ENCODE measurements at places on chromosomes 4 and X.

DNA sequence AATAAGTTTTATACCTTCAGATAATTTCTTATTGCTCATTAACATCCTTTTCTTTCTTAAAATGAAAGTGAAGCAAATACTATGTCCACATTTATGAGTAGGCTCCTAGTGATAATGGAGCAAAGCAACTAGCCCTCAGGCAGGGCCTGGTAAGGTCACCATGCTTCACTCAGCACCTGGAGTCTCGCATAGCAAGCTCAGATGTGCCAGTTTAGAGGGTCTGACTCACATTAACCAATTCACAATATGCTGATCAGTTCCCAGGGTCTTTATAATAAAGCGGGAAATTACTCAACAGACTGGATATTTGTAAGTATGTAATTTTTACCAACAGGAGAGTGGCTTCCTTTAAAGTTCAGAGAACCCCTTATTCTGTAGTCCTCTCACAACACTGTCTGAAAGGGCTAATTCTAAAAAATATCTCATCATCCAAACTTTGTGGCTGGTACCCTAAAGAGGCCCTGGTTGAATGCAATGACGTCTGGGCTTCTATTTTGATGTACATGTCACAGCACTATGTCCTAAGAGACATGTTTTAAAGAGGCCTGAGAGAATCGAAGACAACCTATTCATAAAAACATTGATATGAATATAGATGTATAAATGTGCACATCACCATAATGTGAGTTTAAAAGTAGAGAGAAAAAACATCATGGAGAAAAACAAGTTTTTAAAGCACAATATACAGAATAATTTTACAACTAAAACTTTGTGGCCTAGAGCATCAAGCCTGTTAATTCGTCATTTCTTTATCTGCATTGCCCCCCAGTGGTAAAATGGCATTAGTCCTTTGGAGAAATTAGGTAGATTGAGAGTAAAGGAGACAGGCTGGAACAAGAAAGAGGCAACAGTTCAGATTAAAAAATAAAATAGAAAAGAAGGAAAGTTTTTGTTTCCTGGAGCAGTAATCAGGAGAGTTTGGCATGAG, 44.3 kb downstream of the IL21 start:
- DNase-seq, result no peak

- no peak for DNase-seq
These were observed 166.0 kb downstream of the FBXW7 start for GRCh38 chr4:152369902-152370295.

DNA sequence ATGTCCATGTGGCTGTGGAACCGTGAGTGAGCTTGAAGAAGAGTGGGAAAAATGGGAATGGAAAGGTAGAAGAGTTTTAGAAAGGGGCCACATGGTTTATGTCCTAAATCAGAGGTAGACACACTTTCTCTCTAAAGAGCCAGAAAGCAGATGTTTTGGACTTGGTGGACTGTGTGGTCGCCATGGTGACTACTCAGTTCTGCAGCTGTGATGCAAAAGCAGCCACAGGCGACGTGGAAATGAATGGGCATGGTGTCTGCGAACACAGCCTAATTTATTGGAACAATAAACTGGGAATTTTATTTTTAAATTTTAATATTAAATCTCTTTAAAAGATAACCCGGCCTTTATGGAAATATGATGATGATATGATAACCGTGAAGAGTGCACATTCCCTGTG, 386.0 kb upstream of the FAT1 start:
- DNase-seq, result no peak

- DNase-seq, result peak; percentile 27
These were observed 81.0 kb downstream of the ADGRA3 start for GRCh38 chr4:22434895-22435294.

DNA sequence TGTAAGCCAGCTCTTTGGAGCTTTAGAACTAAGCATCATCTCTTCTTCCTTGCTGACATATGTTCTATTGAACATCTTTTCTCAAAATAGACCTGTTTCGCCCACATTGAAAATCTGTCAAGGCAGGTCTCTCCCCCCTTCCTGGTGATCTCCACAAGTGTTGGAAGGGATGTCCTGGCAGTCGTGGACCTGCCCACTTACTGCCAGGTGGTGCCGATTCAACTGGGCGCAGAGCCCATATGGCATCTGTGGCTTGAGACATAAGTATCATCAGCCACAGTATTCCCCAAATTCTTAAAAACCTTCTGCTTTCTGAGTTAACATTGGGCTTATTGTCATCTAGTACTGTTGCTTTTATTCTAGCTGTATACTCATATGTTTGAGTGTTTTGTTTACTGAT, 969.3 kb upstream of the FTHL17 start:
- no peak for DNase-seq

GRCh38 chr4:53527326-53527725, 64.0 kb downstream of the LNX1 start:
- DNase-seq, result no peak

- DNase-seq, result no peak
These were observed 3.9 kb upstream of the SPOCK3 start for GRCh38 chr4:167238226-167238625.

DNA sequence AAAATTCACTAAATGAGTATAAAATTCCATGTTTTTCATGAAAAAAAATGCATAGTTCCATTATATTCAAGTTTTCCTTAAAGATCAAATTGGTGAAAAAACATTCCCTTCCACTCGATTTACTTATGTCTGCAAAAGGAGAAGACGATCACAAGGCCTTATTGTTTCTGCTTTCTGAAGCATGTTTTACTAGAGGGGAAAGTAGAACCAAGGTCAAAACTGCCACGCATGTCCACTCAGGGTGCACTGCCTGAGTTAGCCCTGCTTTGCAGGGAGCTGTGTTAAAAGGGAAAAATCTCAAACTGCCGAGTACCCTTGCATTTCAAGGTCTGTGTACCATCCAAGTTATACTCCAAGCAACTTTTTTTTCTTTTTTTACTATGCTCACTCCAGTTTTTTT, 57.2 kb downstream of the TRAPPC11 start:
- no peak for DNase-seq

DNA sequence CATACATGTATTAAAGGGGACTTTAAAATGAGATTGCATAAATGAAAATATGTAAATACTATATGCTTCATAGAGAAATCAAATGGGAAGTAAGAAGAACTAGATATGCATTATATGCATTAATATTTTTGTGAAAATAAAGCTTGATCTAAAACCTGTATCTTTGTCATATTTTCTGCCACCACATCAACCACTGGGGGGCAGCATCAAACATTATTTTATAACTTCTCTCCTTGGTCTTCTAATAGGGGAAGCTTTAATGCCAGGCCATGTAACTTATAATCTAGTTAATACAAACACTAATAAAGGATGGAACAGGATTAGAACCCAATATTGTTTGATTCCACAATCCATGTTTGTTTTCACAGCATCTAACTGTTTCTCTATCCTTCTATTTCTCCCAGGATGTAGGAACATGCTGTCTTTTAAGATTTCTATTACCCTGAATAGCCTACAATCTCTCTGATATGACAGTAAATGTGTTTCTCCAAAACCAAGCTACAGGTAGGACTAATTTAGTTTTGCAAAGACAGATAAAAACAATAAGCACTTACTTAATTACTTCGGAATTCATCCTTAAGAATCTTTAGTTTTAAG, 10.0 kb downstream of the QRFPR start:
- peak; percentile 66 for DNase-seq

DNA sequence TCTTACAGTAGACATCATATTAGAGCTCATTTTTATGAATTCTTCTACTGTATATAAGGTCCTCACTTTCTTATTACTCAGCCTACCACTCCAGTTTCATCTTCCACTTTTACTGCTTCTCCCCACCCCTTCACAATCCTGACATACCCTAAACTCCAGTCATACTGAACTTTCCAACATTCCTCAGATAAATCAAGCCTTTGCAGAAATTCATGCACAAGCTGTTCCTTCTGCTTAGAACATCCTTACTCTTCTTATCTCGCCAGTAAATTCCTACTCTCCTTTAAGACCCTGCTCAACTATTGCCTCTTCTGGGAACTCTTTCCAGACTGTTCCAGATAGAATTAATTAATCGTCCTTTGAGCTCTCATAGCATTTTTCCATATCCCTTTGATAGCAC, 24.8 kb downstream of the RTL9 start:
- no peak for DNase-seq

DNA sequence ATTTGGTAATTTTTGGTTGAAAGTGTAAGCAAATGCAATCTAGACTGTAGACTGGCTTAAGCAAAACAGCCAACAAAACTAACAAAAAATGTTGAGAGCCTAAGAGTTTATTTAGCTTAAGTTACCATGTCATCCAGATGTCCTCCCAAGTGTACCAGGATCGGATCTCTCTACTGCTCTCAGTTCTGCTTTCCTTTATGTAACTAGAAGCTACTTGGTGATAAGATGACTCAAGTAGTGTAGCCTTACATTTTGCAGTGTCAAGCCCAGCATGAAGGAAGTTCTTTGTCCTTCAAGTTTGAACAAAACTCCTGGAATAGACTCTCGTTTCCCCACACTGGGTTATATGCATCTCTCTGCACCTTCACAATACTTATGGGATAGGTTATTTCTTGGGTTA, 1500.0 kb downstream of the STIM2 start:
- no peak for DNase-seq

- no peak for DNase-seq
These were observed 75.8 kb upstream of the F9 start for GRCh38 chrX:139454743-139455142.

DNA sequence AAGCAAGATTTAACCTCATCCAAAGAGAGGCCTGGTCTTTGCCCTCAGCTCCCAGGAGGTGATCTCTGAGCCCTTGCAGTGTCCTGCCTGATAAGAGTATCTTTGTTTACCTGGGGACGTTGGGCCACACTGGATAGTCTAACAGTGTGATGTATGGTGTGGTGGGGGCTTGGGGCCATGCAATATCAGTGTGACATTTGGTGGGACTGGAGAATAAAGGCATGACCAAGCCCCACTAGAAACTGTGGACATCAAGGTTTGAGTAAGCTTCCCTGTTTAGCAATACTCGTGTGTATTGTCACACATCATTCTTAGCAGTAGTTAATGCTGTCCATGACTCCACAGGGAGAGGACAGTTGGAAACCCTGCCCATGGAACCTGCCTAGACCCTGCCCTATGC, 34.4 kb downstream of the BBS12 start:
- DNase-seq, result no peak

GRCh38 chr4:155234206-155234605, 25.8 kb downstream of the NPY2R start:
- DNase-seq, result no peak

DNA sequence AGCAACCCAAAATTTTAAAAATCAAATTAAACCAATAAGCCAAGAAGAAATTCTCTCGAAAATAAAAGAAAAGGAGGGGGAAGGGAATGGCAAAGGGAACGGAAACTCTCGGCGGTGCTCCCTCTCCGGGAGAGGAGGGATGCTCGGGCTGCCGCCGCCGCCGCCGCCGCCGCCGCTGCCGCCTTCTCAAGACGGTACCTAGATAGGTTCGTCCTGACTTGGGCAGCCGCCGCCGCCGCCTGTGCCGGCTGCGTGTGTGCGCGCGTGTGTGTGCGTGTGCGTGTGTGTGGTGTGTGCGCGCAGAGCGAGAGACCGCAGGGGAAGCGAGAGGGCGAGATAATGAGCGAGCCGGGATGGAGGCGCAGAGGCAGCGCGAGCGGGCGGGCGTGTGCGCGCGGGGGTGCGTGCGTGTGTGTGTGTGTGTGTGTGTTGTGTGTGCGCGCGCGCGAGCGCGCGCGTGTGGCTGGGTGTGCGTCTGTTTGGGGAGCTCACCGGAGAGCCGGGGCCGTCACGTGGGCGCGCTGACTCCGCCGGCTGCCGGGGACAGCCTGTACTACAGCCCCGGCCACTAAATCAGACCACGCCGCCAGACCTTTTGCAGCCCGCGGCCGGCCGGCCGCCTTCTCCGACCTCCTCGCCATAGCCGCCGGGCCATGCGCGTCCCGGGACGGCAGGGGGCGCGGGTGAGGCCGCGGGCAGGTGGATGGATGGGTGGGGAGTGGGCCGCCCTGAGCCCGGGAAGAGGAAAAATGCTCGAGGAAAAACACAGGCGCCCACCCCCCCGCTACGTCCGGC, 111.6 kb downstream of the DHX15 start:
- DNase-seq, result peak; percentile 71
